Ammon's horn (tissue), 1 donor: ENCODE measurements at places on chromosomes 11 and 22.

DNA sequence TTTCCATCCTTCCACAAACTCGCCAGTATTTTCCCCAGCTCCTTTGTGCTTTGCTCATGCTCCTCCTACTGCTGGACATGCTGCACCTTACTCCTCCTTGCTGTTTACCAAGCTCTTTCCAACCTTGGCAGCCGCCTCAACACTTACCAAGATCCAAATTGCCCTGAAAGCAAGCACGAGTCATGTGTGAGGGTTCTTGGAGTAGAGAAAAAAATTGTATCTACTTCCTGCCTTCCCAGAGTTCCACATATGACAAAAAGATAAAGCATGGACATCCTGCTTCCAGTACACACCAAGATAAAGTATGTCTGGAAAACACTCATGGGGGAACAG, 767.5 kb downstream of the NTM start:
- DNase-seq: peak; percentile 33

DNA sequence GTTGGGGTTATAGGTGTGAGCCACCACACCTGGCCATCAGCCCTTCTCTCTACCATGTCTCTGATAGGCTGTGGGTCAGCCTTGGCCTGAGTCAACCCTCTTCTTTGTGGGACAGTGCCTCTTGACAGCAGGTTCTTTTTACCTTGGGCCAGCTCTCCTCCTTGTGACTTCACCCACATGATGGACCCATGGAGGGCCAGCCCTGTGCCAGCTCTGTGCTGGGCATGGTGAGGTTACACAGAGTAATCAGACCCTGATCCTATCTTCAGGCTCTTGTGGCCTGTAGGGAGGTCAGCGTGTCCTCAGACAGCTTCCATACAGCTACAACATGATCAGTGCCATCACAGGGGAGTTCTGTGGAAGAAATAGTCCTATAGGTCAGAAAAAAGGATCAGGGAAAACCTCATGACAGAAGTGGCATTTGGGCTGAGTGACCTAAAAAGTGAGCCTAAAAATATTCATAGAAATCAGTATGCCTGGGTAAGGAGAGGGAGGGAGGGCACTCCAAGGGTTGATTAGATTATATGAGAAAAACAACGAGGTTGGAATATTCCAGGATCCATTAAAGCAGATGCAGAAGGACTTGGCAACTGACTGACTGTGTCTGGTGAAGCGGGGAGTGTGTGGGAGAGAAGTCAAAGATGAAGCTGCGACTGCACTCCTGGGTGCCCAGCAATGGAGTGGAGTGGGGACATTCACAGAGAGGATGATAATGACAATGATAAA, 17.1 kb downstream of the OTOG start:
- no peak for DNase-seq

DNA sequence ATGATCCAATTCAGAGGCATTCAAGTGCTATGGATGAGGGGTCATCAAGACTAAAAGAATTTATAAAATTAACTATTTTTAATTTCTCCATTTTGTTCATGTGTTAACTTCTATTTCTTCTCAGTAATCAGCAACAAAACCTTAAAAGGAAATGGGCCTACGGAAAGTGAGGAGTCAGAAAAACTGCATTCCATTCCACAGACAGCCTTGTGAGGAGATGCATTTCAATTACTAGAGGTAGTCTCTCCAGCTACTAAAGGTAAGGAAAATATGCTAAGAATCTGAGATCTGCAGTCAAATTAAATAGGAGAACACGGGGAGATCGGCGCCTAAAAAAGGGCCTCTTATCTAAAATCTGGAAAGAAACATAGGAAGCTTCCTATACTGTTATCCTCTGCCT, 661.7 kb downstream of the DLG2 start:
- DNase-seq: no peak

DNA sequence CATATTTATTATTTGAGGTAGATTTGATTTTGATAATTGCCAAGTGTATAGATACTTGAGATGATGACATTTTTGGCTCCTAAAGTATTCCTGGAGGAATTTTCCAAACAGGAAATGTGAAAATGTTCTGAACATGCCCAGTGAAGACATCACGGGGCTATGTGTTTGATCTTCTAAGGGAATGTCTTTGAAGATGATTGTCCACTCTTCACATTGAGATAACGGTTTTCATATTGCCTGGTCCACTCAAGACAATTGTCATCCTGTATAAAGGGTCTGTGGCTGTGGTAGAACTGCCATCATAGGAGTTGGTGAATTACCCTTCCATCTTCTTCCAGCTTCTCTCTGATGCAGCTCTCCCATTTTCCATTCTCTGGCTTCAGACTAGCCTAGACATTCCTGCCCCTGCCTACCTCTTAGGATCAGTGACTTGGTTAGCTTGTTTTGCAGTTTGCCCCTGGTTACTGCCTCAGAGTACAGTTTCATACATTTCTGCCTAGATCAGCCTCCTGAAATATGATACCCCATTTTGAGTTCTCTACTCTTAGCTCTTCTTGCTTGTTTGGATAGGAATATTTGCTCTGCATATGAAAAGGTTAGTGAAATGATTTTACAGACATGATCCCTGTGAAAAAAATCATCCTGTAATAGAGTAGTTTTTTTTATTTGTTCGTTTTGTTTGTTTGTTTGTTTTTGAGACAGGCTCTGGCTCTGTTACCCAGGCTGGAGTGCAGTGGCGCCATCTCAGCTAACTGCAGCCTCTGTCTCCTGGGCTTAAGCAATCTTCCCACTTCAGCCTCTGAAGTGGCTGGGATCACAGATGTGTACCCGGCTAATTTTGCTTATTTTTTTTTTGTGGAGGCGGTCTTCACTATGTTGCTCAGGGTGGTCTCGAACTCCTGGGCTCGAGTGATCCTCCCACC, 111.4 kb upstream of the SORL1-AS1 start:
- DNase-seq: no peak

DNA sequence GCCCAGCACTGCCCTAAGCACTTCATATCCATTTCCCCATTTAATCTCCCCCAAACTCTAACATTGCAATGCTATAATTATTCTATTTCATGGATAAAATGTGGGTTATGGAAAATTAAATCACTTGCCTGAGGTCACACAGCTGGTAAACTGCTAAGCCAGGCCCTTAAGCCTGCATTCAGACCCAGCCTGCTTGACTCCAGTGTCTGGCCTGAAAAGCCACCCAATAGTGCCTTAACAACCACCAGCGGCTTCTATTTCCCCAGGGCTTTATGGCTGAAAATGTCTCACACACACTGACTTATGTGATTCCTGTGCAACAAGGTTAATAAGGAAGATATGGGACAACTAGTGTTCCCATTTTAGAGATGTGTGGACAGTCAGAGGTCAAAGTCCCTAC, 178.5 kb upstream of the SNX19 start:
- DNase-seq: no peak

GRCh38 chr11:132888226-132888625, 644.1 kb downstream of the OPCML start:
- DNase-seq: no peak

GRCh38 chr11:20934516-20934915, 265.1 kb downstream of the NELL1 start:
- peak; percentile 16 for DNase-seq

GRCh38 chr11:134481135-134481534, 69.1 kb upstream of the B3GAT1 start:
- DNase-seq: no peak
